ENCODE measurements at places on chromosomes 2 and 18. TPM values are rescaled to one million over a fixed set of nuclear protein-coding genes. Genes with fewer than 3 reads are reported as not detected.

Gene PXDN
- 0.20 TPM for total RNA-seq

Gene TRABD2A
- total RNA-seq = 70.2 TPM

GRCh38 chr2:45134726-45135125 is 125.5 kb upstream of the SIX2 start:
- H3K27me3 ChIP-seq = peaks cover 12% of the 10 kb centered on the region
- DNase-seq = no peak
- H3K27ac ChIP-seq = no peak overlapping the region
- H3K4me1 ChIP-seq = no peaks in the 10 kb centered on the region

- no peak overlapping the region for H3K4me3 ChIP-seq
- peaks cover 1% of the 10 kb centered on the region for H3K27me3 ChIP-seq
- no peaks in the 10 kb centered on the region for H3K4me1 ChIP-seq
- no peak for DNase-seq
Measured at GRCh38 chr18:59606193-59607077, 90.8 kb downstream of the CCBE1 start.

DNA sequence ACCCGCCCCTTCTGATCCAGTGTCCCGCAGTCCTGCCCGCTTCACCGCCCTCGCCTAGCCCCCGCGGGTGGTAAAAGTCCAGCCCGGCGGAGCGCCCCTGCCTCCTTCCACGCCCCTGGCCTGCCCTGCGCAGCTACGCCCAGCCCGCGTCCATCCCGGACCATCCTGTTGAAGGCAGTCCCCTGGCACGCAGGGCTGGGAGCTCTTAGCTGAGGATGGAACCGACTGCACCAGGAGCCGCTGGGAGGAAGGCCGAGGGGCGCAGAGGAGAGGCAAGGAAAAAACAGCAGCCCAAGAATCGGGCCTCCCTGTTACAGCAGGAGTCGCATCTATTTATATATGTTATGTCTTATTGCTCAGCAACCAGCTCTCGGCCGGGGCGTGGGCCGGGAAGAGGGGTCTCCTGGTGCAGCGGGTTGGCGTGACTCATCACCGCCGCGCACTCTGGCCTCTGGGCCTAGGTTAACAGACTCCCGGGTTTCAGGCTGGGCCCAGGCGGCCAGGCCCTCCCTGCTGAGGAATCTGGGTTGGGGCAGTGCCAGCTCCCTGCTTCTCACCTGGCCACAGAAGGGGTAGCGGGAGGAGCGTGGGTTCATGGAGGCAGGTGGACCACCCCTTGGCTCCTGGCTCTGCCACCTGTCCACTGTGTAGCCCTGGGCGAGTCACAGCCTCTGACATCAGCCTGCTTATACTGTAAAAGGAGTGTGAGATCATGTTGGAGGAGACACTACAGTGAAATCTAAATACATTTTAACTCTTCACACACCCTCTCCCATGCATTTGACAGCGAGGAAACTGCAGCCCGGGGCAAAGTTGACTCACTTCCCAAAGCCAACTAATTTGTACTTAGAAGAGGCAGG is 13.4 kb upstream of the MAP3K2 start:
- no peak overlapping the region for H3K27ac ChIP-seq
- no peaks in the 10 kb centered on the region for H3K36me3 ChIP-seq
- peaks cover 14% of the 10 kb centered on the region for H3K4me1 ChIP-seq
- peaks cover 3% of the 10 kb centered on the region for H3K27me3 ChIP-seq
- H3K4me3 ChIP-seq = no peak overlapping the region

DNA sequence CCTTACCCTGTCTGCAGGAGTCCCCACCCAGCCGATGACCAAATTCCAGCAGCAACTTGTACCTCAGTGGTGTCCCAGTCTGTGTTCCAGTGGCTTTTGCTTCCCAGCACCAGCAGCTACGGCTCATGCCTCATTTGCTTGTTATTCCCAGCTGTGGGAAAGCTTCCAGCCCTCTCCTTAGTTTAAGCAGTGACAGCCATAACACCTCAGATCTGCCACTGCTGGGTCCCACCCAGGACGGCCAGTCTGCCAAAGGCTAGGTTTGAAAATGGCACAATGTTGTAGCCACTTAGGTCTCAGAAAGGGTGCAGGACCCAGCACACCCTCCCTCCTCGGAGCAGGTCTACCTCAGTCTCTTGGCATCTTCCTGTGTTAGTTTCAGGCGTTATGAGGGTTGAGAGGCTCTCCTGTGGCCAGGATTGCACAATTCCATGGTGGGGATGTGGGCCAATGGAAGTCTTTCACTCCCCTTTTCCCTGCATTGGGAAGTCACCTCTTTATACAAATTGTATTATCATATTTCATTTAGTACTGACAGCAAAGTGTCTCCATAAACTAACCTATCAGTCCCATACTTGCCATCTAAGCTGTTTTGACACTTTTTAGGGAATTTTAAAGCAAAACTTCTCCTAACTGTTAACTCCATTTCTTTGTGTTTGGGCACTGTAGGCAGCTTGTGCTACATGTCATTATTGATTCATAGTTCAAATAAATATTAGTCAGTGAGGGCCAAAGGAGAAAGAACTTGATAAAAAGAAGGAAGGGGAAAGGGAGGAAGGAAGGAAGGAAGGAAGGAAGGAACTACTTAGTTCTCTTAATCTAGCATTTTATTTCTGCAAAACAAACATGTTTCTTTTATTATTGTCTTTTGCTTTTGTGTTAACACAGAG is 62.9 kb upstream of the FAM110C start:
- H3K27me3 ChIP-seq = peaks cover 5% of the 10 kb centered on the region
- no peak overlapping the region for H3K27ac ChIP-seq
- no peak for DNase-seq
- H3K4me1 ChIP-seq = no peaks in the 10 kb centered on the region

GRCh38 chr18:29418136-29418535 is 1241.2 kb upstream of the CDH2 start:
- no peaks in the 10 kb centered on the region for H3K36me3 ChIP-seq
- no peak for DNase-seq
- no peak overlapping the region for H3K4me3 ChIP-seq
- H3K4me1 ChIP-seq = no peaks in the 10 kb centered on the region
- H3K27me3 ChIP-seq = no peaks in the 10 kb centered on the region
